Activated T-cell treated with anti-CD3 and anti-CD28 coated beads for 1 hour (primary cell): ENCODE measurements at places on chromosomes 12 and 14.

- DNase-seq, result no peak
These were observed 26.0 kb upstream of the IL22 start for GRCh38 chr12:68279227-68280054.

GRCh38 chr12:104133321-104133720 lies 4.7 kb downstream of the NFYB start:
- DNase-seq, result no peak

DNA sequence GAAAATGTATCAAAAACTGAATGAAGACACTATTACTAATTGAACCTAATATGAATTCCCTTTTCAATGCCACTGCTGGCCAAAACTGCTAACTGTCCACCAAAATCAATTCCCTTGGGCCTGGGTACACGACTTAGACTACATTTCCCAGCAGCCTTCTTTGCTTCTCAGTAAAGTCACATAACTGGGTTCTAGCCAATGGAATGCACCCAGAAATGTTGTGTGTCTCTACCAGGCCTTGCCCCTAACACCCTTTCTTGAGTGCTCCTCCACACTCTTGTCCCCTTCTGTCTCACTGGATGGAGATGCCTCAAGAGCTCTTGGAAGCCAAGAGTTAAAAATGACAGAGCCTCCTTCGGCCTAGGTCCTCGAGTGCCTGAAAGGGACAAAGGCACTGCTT lies 156.8 kb downstream of the PPM1H start:
- DNase-seq, result no peak

- no peak for DNase-seq
These were observed 106.1 kb downstream of the DAD1 start for GRCh38 chr14:22482782-22483553.

- no peak for DNase-seq
These were observed at the start of gene ASCL1 for GRCh38 chr12:102957339-102958050. ASCL1 (plus strand) TSS chr12:102957674; CDS start chr12:102958245, 571 bp downstream.

- no peak for DNase-seq
These were observed 17.4 kb downstream of the LTBP2 start for GRCh38 chr14:74594606-74595005.

DNA sequence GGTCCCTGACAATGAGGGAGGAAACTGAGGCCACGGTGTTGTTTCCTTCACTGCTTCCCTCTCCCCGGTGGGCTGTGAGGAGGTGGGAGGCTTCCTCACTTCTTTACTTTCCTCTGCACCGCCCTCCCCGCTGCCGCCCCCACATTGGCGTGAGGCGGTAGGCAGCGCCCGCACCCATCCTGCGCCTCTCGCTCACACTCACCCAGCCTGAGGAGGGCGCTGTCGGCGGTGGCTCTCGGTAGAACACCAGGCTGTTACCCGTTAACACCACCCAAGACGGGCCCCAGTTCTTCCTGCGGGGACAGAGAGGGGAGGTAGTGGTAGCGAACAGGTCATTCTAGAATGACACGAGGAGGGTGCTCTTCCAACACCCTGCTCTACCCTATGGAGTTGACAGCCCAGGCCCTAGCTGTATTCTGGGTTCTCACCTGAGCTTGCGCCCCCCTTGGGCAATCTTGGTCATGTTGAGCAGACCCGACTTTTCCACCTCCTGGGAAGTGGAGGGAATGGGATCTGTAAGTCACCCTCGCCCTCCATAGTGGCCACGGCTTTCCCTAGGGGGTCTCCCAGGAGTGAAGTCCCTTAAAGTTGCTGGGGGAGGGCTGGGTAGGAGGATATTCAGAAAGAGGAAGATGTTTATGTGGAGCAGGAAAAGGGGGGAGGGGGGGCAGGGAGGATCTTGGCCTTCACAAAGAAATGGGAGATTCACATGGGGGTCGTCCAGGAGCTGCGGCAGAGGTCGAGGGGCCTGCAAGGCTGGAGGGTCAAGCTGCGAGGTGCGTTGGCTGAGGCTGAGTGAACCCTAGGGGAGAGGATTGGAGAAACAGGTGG lies 3.3 kb downstream of the ARHGAP9 start:
- peak; percentile 57 for DNase-seq

DNA sequence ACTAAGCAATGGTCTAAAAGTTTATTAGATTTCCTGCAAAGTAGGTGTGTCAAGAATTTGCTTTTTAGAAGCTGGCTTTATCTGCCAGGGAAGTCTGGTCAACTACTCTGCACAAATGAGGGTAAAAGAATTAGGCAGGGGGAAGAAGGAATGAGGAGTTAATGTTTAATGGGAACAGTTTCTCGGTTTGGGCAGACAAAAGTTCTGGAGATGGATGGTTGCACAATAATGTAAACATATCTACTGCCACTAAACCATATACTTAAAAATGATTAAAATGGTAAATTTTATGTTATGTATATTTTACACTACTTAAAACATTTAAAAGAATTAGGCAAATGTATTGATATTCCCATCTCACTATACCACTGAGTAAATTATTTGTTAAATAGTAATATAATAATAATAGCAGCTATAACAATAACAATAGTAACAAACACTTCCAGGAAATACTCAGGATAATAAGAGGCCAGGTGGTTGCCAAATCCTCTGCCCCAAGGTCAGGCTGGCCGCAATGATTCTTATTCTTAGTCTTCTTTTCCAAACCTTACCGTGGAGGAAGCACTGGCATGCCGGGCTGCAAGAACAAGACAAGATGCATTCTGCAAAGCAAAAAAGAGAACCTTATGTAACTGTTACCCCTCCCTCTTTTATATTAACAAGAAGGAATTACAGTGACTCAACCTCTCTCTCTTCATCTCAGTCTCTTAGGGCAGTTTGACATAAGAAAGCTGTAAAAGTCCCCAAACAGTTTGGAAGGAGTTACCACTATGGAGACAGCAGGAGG lies 13.9 kb downstream of the CS start:
- DNase-seq, result no peak

DNA sequence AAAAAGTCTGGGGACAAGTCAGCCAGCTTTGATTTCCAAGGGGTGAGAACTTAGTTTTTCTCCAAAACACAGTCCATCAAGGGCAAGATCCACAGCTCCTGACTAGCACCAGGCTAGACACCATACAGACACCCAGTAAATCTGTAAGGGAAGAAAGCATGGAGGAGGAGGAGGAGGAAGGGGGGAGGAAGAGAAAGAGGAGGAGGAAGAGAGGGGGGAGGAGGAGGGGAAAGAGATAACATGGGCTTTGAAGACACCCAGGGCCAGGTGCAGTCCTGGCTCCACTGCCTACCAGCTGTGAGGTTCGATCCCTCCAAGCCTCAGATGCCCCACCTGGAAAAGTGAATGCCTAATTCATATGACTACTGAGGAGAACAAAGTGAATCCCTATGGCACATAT lies 18.3 kb downstream of the KDM2B start:
- no peak for DNase-seq

DNA sequence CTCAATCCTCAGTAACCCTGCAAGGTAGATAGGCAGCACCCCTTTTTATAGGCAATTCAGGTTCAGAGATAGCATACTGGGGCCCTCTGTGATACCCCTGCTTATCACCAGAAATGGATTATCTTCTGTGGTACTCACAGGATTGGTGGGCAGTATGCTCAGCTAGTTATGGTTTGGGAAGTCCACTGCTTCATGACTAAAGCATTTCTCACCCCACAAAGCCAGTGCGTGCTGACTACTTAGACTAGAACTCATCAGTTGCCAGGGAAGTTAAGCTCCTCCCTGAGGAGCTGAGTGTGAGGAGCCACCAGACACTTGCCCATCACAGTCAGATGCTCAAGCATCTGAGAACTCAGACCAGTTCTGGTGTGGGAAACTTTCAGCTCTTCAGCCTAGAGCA lies 76.3 kb downstream of the SCAF11 start:
- DNase-seq, result no peak

DNA sequence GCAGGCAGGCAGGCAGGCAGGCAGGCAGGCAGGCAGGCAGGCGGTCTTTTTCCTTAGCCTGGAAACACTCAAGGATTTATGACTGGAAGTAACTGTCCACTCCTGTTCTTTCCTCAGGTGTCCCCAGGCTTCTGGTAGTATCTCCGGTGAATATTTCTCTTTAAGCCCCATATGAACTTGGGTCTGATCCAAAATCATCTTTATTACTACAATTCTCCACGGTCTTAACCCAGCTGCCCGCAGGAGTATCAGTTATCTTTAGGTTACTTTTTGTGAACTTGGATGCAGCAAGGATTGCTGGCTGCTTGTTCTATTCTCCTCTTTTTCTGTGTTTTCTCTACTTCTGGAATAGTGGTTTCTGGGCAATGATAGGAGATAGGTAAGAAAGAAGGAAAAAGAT lies 3.3 kb downstream of the CSRNP2 start:
- DNase-seq, result no peak

DNA sequence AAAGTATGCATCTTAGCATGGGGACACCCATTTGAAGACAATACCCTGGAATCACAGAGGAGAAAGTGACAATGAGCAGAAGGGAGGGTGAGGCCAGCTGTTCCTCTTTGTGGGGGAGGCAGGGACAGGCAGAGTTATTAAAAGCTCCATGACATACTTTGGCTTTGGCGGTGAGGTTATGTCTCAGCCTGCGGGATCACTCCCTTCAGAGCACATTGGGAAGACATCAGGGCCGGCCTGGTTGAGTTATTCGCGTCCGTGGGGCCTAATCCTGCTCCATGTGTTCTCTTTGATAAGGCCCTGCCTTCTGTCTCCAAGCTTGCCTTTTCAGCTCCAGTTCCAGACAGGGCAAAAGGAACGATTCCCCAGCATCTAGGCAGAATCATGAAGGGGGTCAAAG lies 98.8 kb upstream of the NTF3 start:
- no peak for DNase-seq

DNA sequence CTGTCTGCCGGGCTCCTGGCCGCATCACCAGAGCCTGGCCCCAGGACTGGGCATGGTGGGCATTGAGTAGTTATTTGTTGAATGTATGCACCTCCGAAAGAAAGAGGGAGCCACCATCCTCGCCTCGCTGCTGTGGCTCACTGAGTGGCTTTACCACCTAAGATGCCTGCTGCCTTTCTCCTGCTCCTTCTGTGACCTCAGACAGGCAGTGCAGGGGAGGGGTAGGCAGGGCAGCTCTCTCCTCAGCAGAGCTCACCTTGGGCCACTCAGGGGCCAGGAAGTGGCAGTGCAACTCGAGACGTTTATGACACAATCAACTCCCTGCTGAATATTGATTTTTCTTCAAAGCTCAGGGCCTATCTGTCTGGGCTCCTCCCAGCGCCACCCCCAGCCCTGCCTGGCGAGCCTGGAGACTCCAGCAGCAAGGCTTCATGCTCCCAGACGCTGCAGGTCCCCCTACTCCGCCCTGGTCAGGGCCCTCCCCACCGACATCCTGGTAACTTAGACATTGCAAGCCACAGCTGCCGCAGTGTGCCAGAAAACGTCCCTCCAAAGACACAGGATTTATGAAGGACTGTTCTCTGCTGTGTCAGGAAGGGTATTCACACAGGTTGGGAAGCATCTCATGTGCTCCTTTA lies 84.3 kb upstream of the DIO3 start:
- no peak for DNase-seq

GRCh38 chr12:117968826-117969659 lies at the start of gene KSR2:
KSR2 (minus strand) TSS chr12:117968990; CDS start chr12:117968255, 735 bp downstream.
- DNase-seq, result peak; percentile 9

DNA sequence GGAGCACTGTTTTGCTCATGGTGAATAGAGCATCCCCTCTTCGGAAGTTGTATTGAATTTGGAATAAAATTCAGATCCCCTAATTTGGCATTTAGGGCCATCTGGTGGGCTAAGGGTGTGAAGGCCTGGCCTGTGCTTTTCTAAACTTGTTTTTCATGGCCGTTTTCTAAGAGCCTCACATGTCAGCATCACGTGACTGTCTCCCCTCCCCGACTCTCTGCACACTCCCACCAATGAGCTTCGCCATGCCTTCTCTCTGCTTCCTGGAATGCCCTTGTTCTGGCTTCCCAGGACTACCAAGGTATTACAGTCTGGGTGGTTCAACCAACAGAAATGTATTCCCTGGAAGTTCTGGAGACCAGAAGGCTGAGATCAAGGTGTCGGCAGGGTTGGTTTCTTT lies 85.3 kb downstream of the PRIMA1 start:
- DNase-seq, result no peak

DNA sequence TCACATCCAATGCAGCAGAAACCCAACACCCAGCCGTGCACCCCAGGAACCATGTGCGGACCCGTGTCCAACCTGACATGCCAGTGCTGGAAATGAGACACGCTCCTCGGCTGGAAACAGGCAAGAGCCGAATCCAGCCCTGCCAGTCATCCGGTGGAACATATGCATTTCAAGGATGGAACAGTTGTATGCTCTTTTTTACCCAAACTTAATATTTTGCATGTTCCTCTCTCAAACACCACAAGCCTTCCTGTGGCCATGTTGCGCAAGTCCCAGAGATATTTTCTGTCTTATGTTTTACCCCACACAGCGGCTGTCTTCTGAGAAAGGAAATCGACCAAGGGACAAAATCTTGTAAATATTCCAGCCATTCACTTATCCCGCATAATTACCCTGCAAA lies 196.9 kb downstream of the BCL11B start:
- no peak for DNase-seq

- no peak for DNase-seq
These were observed 80.1 kb downstream of the C12orf42 start for GRCh38 chr12:103415681-103416080.

DNA sequence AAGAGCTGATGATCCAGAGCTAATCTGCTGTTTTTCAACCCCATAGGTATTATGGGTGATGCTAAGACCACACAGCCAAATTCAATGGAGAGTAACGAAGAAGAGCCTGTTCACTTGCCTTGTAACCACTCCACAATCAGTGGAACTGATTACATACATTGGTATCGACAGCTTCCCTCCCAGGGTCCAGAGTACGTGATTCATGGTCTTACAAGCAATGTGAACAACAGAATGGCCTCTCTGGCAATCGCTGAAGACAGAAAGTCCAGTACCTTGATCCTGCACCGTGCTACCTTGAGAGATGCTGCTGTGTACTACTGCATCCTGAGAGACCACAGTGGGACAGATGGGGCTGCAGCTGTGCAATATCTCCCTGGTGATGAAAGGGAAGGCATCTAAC lies 386.0 kb downstream of the DAD1 start:
- no peak for DNase-seq

- no peak for DNase-seq
These were observed 326.4 kb upstream of the SFSWAP start for GRCh38 chr12:131384544-131384855.

DNA sequence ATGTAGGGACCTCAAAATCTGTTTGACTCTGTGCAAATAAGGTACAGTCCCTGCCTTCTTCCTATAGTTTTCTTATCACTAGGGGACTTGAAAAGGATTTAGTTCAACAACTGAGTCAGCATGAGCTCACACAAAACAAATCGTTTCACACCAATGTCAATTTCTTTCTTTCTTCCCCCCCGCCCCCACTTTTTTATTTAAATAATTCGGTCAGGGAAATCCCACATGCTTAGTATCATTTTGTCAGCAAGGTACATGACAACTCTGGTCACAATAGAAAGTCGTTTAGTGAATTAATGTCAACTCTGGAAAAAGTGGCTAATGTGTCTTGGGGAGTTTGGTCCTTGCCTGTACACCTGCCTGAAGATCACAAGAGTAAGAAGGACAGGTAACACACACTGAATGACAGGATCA lies 232.2 kb upstream of the PLEKHG7 start:
- no peak for DNase-seq
